EL (cell line): ENCODE measurements at places on chromosomes 13 and 19.

DNA sequence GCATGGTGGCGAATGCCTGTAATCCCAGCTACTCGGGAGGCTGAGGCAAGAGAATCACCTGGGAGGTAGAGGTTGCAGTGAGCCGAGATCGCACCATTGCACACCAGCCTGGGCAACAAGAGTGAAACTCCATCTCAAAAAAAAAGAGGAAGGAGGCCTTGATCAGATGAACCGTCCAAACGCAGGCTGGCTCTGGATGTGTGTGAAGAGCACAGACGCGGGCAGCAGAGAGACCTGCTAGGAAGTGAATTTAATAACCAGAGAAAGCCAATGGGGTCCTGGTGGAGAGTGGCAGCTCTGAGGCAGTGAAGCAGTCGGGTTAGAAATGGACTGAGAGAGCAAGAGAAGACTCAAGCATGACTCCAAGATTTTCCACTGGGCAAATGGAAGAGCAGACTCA lies 136.5 kb downstream of the RNF17 start:
- DNase-seq = no peak

- DNase-seq = peak; percentile 47
These were observed at the start of gene ETV2 for GRCh38 chr19:35641515-35642151. TSS of gene ETV2 (plus strand) at chr19:35641745. CDS start at chr19:35642461, 716 bp downstream.

GRCh38 chr13:67844574-67844973 lies 614.4 kb upstream of the PCDH9 start:
- DNase-seq = no peak

DNA sequence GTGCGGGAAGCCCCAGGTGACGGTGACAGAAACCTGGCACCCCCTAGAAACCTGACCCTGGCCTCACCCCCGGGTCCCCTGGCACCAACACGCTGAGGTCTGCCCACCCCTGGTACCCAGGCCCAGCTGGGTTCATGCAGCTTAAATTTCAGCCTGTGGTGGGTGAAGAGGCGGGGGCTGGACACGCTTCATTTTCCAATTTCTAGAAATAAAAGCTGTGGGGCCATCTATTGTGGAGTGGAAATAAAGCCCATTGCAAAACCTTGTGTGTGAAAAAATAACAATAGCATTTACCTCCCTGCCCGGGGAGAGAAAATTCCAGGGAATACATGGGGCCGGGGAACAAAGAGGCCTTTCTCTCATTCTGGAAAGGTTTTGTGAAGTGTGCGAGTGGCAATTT lies 7.5 kb upstream of the FUT5 start:
- DNase-seq = no peak

DNA sequence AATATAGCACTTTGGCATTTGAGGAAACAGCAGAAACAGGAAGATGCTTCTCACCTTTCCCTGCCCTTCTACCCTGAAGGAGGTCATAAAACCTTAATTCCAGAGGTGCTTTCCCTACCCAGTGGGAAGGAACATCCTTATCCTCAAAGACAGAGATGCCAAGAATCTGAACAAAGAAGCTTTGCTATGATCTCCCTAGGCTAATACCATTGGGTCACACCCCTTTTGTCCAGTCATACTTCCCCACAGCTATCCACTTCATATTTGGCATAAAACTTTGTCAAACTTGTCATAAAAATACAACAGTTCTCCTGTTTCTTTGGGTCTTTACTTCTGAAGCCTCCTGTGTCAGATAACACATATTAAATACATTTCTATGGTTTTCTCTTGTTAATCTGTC lies 21.7 kb upstream of the RXFP2 start:
- peak; percentile 13 for DNase-seq

DNA sequence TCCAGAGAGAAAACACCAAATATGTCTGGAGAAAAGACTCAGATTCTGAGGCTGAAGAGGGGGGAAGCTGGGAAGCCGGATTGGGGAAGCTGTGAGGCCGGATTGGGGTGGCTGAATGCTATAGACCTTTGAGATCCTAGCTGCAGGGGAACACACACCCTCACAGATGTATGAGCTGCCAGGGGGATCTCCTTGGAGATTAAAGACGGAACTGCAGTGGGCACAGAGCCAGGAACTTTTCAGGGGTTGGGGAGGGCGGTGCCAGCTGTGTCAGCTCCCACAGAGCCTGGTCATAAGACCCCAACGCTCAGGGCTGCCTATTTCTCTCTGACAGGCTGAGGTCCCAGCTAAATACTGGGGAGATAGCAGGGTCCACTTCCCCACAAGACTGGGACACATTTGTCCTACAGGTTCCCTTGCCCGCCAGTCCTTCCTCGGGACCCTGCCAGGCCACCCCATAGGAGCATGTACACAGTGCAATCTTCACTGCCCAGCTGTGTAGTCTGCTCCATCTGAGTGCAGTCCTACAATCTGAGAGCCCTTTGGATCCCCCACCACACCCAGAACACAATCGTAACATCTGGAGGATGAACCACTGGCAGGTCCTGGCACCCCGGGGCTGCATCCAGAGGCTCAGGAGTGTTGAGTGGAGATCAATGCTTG lies 1893.9 kb downstream of the PCDH9 start:
- no peak for DNase-seq

DNA sequence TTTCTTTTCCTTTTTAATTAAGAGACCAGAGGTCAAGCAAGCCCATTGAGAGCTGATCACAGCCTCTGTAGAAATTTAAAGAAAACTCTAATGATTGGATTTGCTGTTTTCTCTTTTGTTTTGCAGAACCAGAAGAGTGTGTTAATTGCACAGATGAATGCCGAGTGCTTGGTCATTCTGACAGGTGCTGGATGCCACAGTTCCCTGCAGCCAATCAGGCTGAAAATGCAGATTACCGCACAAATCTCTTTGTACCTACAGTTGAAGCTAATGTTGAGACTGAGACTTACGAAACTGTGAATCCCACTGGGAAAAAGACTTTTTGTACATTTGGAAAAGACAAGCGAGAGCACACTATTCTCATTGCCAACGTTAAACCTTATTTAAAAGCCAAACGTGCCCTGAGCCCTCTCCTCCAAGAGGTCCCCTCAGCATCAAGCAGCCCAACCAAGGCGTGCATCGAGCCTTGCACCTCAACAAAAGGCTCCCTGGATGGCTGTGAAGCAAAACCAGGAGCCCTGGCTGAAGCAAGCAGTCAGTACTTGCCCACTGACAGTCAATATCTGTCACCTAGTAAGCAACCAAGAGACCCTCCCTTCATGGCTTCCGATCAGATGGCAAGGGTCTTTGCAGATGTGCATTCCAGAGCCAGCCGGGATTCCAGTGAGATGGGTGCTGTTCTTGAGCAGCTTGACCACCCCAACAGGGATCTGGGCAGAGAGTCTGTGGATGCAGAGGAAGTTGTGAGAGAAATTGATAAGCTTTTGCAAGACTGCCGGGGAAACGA lies 93.1 kb downstream of the PCDH17 start:
- no peak for DNase-seq

DNA sequence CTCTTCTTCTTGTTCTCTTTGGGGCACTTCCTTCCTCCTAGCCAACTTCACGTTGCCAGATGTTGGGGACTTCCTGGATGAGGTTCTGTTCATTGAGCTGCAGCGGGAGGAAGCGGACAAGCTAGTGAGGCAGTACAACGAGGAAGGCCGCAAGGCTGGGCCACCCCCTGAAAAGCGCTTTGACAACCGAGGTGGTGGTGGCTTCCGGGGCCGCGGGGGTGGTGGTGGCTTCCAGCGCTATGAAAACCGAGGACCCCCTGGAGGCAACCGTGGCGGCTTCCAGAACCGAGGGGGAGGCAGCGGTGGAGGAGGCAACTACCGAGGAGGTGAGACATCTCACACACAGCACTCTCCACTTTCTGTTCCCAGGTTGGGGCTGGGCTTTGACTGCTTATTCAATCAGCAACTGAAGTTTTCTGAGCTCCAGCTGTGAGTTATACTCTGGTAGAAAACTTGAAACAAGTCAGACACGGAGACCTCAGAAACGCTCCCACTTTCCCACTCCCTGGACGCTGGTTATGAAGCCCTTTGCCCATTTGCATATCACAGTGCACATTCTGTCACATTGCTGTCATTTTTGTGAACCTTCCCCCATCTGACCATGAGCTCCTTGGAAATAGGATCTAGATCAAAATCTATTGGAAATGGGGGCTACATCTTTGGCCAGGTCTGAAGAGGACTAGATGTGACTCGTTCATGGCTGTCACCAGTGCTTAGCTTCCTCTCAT lies 7.2 kb upstream of the CCDC97 start:
- DNase-seq = no peak

- peak; percentile 85 for DNase-seq
These were observed 36.9 kb upstream of the STARD13 start for GRCh38 chr13:33322543-33322809.

DNA sequence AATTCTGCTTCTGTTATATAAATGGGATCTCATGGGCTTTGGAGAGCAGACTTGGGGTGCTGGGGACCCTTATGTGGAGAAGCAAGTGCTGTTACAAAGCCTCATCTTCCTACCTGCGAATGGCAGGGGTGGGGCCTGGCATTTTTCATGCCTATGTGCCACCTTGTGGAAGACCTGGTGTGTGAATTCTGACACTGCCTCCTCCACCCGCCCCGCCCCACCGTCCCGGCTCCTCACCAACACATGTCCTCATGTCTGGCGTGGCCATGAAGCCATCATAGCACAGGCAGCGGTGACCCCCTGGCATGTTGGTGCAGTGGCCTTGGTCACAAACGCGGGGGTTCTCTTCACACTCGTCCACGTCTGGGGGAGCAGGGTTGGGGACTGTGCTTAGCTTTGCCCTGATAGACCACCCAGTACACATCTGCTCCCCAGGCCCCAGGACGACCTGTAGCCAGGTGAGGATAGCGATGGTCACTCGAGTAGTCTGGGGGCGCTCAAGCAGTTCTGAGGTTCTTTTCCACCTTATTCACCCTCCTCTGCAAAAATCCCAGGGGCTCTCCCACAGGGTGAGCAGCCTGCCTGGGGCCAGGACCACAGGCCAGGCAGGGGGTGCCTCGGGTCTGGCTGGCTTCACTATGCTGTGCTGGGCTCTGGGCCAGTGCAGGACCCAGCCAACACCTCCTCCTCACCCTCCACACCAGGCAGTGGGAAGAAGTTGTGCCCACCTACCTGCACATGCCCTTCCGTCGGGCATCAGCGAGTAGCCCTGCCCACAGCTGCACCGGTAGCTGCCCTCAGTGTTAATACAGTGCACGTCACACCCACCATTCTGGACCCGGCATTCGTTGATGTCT lies 32.7 kb downstream of the FBN3 start:
- no peak for DNase-seq

- peak; percentile 5 for DNase-seq
These were observed 211.5 kb upstream of the KL start for GRCh38 chr13:32804673-32805230.
